Progenitor cell of endocrine pancreas (in vitro differentiated cells): ENCODE measurements at places on chromosomes 4 and X. TPM values are rescaled to one million over a fixed set of nuclear protein-coding genes. Genes with fewer than 3 reads are reported as not detected.

DNA sequence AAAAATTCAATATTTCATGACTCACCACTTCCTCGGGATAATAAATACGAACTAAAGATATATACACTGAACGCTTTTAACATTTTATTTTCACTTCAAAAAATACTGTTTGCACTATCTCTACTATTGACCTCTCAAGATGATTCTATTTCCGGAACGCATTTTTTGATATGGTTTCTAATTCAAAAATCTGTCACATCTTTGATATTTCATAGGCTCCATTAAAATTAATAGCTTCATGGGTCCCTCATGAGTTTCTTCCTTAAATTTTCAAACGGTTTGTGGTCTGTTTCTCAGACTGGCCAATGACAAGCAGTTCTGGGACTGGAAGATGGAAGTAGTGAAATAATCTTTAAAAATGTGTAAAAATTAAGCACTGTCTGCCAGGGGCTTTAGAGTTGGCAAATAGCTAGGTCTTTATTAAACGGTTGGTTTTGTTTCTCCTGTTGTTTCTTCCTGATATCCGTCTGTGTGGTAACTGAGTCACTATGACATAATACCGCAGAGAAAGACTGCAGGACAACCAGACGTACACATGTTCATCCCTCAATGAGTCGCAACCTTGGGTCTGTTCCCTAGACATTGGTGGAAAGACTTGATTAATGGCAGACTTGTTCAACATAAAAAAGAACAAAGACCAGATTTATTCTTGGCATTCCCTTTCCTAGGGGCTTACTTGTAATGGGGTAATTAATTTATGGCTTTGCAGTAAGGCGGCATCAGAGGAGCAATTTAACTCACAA lies 133.8 kb downstream of the PALLD start:
- peaks cover 20% of the 10 kb centered on the region for H3K4me1 ChIP-seq
- no peak for DNase-seq
- H3K27ac ChIP-seq, result peak overlapping the region; percentile 94
- H3K4me3 ChIP-seq, result peak overlapping the region; percentile 93

Gene GUCY1B1
- total RNA-seq, result 1.5 and 1.9 TPM in 2 replicates

- no peak for DNase-seq
- H3K36me3 ChIP-seq, result no peaks in the 10 kb centered on the region
- peaks cover 9% of the 10 kb centered on the region for H3K27me3 ChIP-seq
- peaks cover 14% of the 10 kb centered on the region for H3K4me1 ChIP-seq
- H3K27ac ChIP-seq, result no peak overlapping the region
Measured at GRCh38 chr4:10671366-10671765, 13.2 kb downstream of the CLNK start.

DNA sequence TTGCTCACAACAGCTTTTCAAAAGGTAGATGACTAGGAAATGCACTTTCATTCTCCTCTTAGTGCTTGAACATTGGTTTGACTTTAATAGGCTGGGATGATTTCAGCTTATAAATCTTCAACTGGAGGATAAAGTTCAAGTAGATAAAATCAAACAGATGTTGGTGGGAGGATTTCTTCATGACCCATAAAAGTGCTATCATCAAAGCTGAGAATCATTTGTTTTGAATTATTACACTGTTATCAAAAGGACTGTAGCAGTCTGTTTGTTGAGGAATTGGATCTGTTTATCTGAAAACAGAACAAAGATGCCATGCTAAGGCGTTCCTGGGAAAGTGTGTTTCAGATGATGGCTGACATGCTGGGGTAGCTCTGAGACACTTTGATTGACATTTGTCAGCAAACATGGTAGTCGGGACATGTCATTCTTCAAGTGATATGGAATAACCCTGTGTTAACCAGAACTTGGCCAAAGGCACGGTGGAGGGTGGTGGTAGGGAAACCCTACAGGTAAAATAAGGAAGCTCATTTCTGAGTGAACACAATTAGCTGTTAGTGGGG lies 304.0 kb upstream of the PITX2 start:
- no peak overlapping the region for H3K27ac ChIP-seq
- H3K27me3 ChIP-seq, result peaks cover 14% of the 10 kb centered on the region
- H3K36me3 ChIP-seq, result no peaks in the 10 kb centered on the region
- H3K4me1 ChIP-seq, result peaks cover 8% of the 10 kb centered on the region

GRCh38 chr4:44446801-44447562 lies 1.6 kb downstream of the KCTD8 start:
- H3K4me1 ChIP-seq, result peaks cover 17% of the 10 kb centered on the region
- DNase-seq, result peak; percentile 12
- H3K4me3 ChIP-seq, result peak overlapping the region; percentile 74
- no peaks in the 10 kb centered on the region for H3K36me3 ChIP-seq
- H3K27me3 ChIP-seq, result peaks cover 58% of the 10 kb centered on the region

Gene SAGE1
- total RNA-seq, result not detected in 2 replicates

DNA sequence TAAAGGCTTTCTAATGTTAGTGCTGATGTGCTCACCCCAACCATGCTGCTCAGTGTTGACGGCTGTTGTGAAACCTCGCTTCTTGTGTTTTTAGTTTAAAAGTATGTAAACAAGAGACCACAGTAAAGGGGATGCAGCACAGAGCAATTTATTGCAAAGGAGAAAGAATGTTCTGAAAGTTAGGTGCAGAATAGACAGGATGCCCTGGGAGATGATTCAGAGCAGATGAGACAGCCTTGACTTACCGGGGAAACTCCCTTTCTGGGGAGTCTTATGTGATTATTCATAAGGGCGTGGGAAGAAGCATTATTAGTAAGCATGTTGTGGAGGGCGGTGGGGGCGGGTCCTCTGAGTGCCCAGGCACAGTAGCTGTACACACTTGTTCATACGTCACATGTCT lies 47.7 kb downstream of the EVC start:
- no peak overlapping the region for H3K4me3 ChIP-seq
- H3K27me3 ChIP-seq, result no peaks in the 10 kb centered on the region
- H3K27ac ChIP-seq, result no peak overlapping the region
- DNase-seq, result no peak

DNA sequence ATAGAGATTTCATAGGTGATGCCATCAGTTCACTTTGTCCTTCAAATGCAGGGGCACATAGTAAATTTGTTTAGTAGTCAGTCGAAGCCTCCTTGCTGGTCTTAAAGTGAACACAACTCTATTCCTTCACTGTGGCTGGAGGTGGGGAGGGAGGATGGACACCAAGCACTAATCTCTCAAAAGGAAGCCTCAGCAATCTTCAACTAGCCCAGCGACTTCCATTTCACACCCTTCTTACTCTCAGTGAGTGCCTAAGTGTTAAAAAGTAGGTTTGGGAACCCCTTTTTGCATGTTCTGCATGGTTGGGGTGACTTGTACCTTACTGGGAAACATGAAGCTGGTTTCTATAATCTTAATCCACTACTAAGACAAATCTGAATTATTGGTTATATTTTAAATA lies 96.0 kb upstream of the GUCY1A1 start:
- peaks cover 3% of the 10 kb centered on the region for H3K4me1 ChIP-seq
- no peak for DNase-seq
- H3K27ac ChIP-seq, result no peak overlapping the region
- H3K27me3 ChIP-seq, result peaks cover 4% of the 10 kb centered on the region
- H3K36me3 ChIP-seq, result no peaks in the 10 kb centered on the region

GRCh38 chr4:84319124-84319523 lies 180.0 kb downstream of the NKX6-1 start:
- no peak overlapping the region for H3K27ac ChIP-seq
- no peak overlapping the region for H3K4me3 ChIP-seq
- peaks cover 5% of the 10 kb centered on the region for H3K27me3 ChIP-seq

DNA sequence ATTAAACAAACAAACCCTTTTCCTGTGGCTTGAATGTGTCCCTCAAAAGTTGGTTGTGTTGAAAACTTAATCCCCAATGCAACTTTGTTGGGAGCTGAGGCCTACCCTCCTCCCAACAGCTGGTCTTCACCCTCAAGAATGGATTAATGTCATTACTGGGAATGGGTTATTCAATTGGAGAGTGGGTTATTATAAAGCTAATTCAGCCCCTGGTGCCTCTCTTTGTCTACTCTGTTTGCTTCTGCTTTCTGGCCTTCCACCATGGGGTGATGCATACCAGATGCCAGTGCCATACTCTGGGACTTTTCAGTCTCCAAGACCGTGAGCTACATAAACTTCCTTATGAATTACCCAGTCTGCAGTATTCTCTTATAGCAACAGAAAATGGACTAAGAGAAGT lies 706.5 kb downstream of the CCSER1 start:
- no peak overlapping the region for H3K4me3 ChIP-seq
- H3K4me1 ChIP-seq, result no peaks in the 10 kb centered on the region
- no peaks in the 10 kb centered on the region for H3K36me3 ChIP-seq
- H3K27me3 ChIP-seq, result no peaks in the 10 kb centered on the region

DNA sequence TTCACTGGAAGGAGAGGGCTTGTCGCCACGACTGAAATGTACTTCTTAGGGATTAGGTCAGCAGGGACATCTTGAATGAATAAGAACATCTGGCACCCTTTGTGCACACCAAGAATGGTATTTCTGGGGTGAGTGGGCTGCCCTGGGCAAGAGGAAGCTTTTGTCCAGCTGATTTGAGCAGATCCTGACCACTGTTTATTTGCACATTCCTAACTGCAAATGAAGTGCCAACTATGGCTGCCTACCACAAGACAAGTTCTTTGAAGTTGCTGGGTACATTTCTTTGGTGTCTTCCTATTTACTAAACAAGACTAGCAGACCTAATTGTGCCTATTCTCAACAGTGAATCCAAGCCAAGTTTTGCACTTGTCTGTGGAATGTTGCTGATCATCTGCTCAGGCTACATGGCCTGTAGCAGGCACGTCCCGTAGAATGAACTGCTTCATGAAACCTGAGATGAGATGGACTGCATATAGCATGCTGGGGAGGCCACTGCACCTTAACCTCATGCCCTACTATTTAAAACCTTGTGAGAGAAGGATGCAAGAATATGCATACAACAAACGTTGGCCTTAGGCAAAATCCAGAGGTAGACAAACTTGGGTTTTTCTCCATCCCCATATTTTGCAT lies 45.0 kb downstream of the PIR start:
- no peak overlapping the region for H3K27ac ChIP-seq
- H3K27me3 ChIP-seq, result no peaks in the 10 kb centered on the region
- no peak overlapping the region for H3K4me3 ChIP-seq
- peaks cover 6% of the 10 kb centered on the region for H3K36me3 ChIP-seq

GRCh38 chr4:129581305-129581704 lies 485.4 kb downstream of the C4orf33 start:
- DNase-seq, result no peak
- no peaks in the 10 kb centered on the region for H3K27me3 ChIP-seq
- H3K27ac ChIP-seq, result no peak overlapping the region
- H3K36me3 ChIP-seq, result no peaks in the 10 kb centered on the region

- no peaks in the 10 kb centered on the region for H3K4me1 ChIP-seq
- DNase-seq, result no peak
- H3K27ac ChIP-seq, result no peak overlapping the region
- no peak overlapping the region for H3K4me3 ChIP-seq
- no peaks in the 10 kb centered on the region for H3K27me3 ChIP-seq
- peaks cover 4% of the 10 kb centered on the region for H3K36me3 ChIP-seq
Measured at GRCh38 chrX:46710927-46711623, 47.8 kb downstream of the SLC9A7 start.

- H3K27me3 ChIP-seq, result no peaks in the 10 kb centered on the region
- no peaks in the 10 kb centered on the region for H3K4me1 ChIP-seq
- H3K4me3 ChIP-seq, result no peak overlapping the region
- DNase-seq, result no peak
- no peaks in the 10 kb centered on the region for H3K36me3 ChIP-seq
Measured at GRCh38 chrX:80602036-80602860, 182.0 kb downstream of the TENT5D start.

Gene IGFBP7
- total RNA-seq, result 8.4 and 12.3 TPM in 2 replicates

DNA sequence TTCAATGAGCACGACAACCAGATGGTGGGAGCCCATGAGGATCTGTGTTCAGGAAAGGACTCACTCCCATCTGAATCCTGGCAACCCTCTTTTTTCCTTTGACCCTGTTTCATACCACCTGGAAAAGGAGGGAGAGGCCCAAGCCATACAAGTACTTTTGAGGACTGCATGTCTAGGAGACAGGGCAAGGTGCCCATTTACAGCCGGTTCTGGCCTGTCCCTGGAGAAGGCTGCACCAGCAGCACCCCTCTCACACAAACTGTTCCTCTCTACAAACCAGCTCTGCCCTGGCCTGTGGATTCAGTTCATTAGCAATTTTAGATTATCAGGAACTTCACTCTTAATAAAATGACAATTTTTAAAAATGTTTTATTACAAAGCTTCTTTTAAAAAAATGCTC lies 57.5 kb downstream of the HADH start:
- no peak overlapping the region for H3K27ac ChIP-seq
- no peaks in the 10 kb centered on the region for H3K27me3 ChIP-seq
- no peaks in the 10 kb centered on the region for H3K4me1 ChIP-seq

DNA sequence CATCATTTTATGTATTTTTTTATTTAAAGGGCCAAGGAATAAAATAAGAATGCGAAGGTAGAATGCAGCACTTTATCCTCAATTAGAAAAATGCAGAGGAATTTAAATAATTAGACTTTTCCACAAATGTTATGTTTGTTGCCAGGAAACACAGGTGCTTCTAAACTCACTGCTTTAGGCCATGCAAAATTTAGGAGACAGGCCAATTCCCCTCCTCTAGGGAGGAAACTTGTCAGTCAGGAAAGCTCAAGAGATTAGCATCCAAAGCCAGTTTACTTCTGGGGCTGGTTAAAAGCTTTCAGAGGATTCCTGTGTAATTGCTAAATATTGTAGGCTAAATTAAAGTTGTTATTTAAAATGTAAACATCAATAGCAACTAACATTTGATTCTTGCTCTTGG lies 124.5 kb downstream of the DMD start:
- H3K4me1 ChIP-seq, result no peaks in the 10 kb centered on the region
- H3K36me3 ChIP-seq, result no peaks in the 10 kb centered on the region
- H3K27me3 ChIP-seq, result no peaks in the 10 kb centered on the region

Gene CXorf49
- total RNA-seq, result not detected in 2 replicates

DNA sequence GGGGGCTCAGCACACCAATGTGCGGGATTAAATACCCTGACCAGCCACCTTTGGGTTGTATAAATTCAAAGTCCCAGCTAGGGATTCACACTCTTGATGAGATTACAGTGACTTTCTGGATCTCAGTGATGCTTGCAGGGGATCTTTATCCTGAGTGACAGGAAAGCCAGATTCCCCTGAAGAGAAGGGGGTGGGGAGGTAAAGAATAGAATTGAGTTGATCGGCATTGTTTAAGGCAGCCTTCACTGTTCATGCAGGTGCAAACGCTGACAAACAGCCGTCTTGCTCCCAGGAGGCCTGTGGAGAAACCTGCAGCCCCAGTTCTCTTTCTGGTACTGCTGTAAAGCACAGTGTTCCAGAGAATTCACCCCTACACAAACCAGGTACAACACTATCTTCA lies 19.0 kb downstream of the CXXC4 start:
- H3K27me3 ChIP-seq, result no peaks in the 10 kb centered on the region
- no peak overlapping the region for H3K27ac ChIP-seq
- DNase-seq, result no peak
- peaks cover 11% of the 10 kb centered on the region for H3K4me1 ChIP-seq

Gene DDIT4L
- 2.6 and 3.6 TPM in 2 replicates for total RNA-seq

GRCh38 chr4:6971536-6972374 lies 62.1 kb downstream of the TBC1D14 start:
- H3K27me3 ChIP-seq, result no peaks in the 10 kb centered on the region
- no peak overlapping the region for H3K4me3 ChIP-seq
- DNase-seq, result no peak
- H3K36me3 ChIP-seq, result peaks cover 16% of the 10 kb centered on the region
- peaks cover 14% of the 10 kb centered on the region for H3K4me1 ChIP-seq
- H3K27ac ChIP-seq, result no peak overlapping the region
